ENCODE measurements at places on chromosomes 2 and 18. TPM values are rescaled to one million over a fixed set of nuclear protein-coding genes. Genes with fewer than 3 reads are reported as not detected.

Gene NAT8
- not detected for total RNA-seq

Gene GPR35
- total RNA-seq = under 0.01 TPM

Gene LYPD6B
- not detected for total RNA-seq

Gene FBLN7
- 1.2 TPM for total RNA-seq

Gene SERPINB7
- total RNA-seq = not detected

Gene CD8B2
- total RNA-seq = not detected

Gene PLB1
- total RNA-seq = 0.36 TPM

Measured in endothelial cell of coronary artery (primary cell).